Stimulated activated CD8-positive, alpha-beta memory T cell treated with anti-CD3 and anti-CD28 coated beads, Interleukin-4, amount 100 ng/mL, for 4 hours (primary cell): ENCODE measurements at places on chromosomes 4 and X.

GRCh38 chr4:36337665-36338185, 56.3 kb downstream of the DTHD1 start:
- DNase-seq: no peak

DNA sequence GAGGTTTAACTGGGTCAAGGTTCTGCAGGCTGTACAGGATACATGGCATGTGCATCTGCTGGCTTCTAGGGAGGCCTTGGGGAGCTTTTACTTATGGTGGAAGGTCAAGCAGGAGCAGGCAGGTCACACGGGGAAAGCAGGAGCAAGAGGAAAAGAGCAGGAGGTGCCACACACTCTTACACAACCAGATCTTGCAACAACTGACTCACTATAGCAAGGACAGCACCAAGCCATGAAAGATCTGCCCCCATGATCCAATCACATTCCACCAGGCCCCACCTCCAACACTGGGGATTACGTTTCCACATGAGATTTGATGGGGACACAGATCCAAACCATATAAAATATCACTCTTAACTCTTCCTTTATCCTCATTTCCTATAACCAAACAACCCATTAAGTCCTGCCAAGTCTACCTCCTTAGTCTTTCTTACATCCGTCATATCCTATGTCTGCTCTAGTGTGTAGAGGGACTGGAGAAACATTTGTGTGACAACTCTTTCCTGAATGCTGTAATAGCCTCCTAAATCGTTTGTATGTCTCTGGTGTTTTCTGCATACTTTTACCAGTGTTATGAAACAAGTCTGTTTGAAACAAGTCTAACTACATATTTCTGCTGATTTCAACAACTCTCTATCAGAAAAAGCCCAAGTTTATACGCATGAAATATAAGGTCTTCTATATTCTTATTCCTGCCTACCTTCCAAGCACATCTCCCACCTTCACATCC, 8.3 kb upstream of the RAP2C start:
- DNase-seq: no peak

DNA sequence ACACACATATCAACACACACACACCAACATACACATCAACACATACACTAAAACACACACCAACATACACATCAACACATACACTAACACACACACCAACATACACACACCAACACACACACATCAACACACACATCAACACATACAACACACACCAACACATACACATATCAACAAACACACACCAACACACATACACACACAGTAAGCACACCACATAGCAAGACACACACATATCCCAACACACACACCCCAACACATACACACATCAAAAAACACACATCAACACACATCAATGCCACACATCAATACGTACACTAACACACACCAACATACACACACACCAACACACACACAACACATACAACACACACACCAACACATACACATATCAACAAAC, 40.9 kb upstream of the MAN2B2 start:
- no peak for DNase-seq

DNA sequence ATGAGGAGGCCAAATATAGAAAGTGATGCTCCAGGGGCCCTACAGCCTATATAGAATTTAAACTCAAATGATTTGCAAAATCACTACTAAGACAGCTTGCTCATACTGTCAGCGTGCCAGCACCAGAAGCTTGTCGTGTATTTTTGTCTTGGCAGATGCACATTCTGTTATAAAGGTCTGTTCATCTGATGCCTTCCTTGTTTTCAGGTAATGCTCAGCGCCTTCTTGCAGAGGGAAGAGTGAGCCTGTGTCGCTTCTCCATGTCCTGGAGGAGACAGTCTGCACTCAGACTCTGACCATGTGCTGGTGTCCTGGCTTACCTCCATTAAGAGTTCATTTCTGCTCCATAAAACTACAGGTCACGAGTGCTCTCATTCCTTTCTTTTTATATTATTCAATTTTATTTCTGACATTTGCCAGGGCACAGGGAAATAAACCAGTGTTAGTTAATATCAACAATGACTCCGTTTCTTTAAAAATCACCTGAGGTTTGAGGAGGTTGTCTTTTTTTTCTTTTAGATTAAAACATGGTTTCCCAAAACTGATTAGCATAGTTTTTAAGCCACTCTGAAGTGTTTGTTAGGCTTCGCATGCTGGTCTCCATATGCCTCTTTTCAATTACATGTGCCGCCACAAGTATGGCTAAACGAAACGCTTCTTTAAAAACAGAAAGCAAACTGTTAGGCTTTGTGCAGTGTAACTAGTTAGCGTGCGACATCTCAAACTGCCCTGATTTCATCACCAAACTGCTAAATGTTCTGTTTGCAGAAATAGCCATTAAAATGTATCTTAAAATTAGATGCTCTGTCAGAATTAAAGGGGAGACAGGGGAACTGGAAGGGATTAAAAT, 215.2 kb upstream of the GK2 start:
- no peak for DNase-seq

DNA sequence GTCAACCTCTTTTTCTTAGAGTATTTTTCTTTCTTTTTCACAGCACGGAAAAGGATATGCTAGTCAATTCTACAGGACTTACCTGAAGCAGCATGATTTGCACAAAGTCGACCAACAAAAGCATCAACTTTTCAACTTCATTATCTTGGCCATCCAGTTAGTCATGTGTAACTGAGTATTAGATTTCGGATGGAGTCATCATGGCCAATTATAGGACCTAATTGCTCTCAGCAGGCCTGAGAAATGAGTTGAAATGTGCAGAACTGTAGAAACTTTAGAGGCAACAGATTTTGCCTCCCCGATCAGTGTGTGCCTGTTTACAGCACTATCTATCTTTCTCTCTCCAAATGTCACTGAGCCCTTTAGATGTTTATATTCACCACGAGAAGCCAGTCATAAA, 41.0 kb downstream of the PCDH10 start:
- DNase-seq: no peak

GRCh38 chrX:64894454-64895038, 81.7 kb downstream of the ZC4H2 start:
- DNase-seq: no peak

DNA sequence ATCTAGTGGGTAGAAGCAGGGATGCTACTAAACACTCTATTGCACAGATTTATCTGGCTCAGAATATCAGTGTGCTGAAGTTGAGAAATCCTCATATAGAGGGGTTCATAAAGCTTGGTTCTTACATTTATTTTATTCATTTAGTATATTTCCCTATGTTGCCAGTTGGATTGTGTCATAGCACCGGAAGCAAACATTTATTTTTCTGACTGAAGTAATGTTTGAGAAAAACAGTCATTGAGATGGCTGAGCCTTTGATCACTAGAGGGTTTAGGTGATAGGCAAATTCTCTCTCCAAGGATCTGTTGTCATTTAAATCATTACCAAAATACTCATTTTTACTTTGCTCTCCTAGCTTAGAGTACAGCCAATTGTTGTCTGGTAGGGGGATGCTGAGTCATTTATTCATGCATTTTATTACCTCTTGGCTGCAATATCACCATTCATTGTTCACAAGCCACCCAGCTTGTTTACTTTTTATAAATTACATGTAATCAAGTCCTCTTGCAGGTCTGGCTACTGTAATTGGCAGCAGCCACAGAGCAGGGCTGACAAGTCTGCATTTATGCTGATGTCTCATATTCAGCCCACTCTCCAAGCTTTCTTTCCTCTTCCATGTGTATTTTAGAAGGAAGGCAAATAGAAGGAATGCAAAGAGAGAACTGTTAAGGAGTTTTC, 15.2 kb downstream of the GAB1 start:
- no peak for DNase-seq

- DNase-seq: no peak
Observed at GRCh38 chr4:157803421-157803820, 369.4 kb downstream of the GASK1B start.

DNA sequence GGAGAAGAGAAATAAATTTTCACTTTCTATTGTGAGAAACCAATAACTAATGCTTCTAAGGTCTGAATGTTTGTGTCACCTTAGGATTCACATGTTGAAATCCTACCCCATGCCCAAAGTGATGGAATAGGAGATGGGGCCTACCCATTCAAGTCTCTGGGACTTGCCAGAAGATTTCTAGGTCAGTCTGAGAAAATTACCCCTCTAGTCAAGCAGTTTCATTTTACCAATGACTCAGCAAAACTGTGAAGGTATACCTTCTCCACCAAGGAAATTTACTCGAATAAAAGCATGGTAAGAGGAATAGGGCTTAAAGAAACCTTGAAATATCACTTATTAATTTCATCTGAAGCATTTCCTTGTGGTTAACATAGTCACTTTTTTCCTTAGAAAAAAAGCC, 23.5 kb upstream of the PAPSS1 start:
- DNase-seq: no peak

GRCh38 chr4:164383058-164383357, 370.9 kb upstream of the SMIM31 start:
- no peak for DNase-seq

DNA sequence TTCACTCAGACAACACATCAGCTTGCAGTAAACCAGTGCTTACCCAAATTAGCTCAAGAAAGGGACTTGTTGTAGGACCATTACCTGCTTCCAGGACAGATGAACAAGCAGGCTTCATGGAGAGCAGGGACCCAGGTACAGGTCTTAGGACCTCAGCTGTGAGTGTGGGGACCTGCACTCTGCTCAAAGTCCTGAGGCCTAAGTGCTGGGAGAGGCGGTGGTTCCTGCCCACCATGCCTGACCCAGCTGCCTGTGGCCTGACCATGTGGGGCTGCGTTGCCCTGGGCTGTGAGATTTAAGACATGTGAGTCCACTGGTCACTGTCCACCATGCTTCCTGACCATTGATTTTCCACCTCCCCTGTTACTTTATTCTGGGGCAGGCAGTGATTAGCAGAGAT, 140.2 kb downstream of the DCLK2 start:
- no peak for DNase-seq

DNA sequence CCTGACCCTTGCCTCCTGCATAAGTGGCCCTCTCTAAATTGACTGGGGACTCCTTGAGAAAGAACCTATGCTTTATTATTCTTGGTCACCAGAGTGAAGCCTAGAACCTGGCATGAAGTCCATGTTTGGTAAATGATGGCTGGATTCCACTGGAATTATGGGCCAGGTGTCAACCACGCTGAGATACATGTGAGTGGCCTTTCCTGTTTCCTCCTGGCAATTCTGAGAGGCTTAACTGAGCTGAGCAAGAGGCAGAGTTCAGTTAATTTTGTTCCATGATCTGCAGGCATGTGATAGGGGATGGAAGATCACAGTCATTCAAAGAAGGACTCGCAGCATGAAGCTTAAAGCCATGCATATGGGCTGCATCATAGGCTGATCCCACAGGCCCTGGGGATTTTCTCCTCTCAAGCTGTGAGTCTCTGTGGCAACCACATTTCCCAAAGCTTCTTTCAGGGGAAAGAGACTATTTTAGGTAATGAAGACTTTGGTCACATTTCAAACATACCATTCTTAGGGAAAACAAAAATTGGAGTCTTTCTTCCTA, 69.4 kb upstream of the CLNK start:
- no peak for DNase-seq

DNA sequence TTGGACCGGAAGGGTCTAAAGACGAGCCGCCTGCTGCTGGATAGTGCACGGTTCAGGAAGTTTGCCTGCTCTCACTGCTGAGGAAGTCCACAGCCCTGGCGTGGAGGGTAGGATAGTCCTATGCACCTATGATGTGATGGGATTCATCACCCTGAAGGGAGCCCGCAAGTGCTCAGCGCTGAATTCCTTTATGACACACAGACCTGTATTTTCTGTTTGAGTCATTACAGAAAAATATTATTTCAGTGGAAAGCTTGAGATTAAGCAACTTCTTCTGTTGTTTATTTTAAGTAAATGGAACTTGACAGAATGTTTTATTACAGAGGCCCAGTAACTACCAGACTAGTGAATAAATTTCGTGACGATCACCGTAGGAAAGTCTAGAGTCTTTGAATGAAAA, 123.2 kb downstream of the TRIML1 start:
- DNase-seq: no peak

DNA sequence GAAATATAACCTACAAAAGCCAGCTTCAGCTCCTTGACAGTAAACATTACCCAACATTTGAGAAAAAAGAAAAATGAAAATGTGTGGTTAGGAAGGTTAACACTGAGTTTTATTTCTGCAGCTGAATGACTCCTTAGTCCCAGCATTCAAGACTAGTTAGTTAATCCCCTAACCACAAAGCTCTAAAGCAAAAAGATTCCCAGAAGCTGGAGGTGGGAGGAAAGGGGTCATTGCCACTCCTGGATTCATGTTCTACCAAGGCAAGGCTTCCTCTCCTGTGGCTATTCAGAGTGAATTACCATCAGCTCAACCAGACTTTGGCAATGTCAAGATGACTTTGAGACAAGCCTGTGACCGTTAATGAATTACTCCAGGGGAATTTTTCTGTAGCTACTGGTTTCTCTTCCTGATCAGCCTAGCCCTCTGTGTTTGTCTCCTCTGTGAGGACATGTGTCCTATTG, 63.6 kb downstream of the HADH start:
- DNase-seq: no peak

- no peak for DNase-seq
Observed at GRCh38 chr4:38162240-38162784, 202.1 kb downstream of the PTTG2 start.

- no peak for DNase-seq
Observed at GRCh38 chr4:41144040-41144379, 70.3 kb downstream of the APBB2 start.

DNA sequence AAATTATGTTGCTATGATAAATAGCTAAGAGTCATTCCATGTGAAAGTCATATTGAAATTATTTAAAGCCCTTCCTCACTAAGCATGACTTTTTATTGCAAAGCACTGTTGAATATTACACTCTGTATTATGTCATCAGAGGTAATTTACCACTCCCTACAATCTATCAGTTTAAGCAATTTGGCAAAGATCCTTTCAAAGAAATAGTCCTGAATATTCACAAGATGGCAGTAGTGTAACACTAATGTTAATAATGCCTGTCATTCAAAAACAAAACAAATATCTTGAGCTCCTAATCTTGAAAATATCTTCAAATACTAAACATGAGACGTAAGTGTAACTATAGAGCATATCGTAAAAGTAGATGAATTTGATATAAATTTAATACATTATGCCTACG, 208.6 kb upstream of the TECRL start:
- no peak for DNase-seq

DNA sequence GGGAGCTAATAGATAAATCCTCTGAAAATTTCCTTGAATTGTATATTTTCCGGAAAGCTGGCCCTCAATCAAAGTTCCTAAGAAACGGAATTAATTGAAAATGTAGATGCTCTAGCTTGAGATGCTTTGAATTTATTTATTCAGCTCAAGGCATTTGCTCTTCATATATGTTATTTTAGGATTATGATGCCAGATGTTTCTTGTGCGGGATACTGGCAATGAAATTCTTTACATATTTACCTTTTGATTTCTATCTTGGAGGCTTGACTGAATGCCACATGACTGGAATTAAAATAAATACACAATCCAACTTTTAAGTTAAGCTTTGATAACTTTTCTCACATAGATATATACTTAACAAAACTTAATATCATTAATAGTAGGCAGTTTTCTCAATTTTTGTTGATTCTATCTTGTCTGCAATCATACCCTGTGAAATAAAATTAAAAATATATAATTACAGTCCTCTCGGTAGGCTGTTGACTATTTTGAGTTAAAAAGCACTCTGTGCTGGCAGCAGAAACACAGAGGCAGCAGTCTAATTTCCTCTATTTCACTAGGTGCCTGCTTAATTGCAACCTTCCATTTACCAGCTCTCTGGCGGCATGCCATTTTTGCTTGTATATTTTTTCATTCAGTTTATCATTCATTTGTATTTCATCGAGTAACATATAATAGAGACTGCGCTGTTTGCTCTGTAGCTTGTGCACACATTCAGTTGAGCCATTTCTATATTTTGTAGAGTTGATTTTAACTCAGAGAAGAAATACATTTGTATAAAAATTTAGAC, 991.5 kb downstream of the ADGRL3 start:
- no peak for DNase-seq
